GF-D8 (cell line): ENCODE measurements at places on chromosomes 7 and 10.

GRCh38 chr7:127850195-127850594 lies 181.0 kb downstream of the LRRC4 start:
- no peak for DNase-seq

DNA sequence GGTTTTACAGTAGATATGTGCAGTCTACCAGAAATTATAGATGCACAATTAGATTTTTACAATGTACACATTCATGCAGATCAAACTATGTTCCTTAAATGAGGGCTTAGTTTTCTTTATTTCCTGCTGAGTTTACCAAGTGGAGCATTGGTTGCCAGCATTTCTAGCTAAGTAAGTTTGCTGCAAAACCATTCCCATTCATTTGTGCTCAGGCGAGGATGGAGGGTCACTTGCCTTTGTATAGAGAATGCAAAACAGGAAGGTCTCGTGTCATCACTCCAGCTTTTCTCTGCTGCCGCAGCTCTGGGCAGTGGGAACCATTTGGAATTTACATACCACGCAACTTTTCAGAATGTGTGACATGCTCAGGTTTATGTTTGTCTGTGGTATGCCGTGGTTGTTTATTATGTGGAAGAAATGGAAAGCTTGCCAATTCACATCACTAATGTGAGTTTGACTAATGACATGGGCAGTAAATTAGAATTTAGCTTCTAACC lies 198.6 kb downstream of the TRIL start:
- no peak for DNase-seq

DNA sequence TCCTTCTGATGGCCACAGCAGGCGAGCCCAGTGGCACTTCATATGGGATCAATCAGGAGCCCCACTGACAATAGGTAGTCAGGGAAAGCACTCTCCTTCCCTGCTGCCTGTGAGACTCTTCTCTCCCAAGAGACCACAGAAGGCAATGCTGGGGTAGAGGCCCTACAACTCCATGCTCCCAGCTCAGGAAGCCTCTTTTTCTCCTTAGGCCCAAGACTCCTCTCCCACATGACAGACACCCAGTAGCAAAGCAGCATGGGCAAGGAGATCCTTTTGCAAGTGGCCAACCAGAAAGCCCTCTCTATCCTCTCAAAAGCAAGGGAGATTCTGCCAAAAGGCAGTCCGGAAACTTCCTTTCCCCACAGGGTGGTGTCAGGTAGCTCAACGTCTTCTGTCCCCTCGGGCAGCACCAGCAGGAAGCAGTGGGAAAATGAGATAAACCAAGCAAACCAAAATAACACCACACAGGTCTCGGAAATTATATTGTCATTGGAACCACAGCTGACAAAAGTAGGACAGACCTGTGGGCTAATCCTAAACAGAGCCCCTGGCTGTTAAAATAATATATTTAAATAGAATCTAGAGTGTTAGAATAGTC lies 172.7 kb upstream of the GDF10 start:
- no peak for DNase-seq

DNA sequence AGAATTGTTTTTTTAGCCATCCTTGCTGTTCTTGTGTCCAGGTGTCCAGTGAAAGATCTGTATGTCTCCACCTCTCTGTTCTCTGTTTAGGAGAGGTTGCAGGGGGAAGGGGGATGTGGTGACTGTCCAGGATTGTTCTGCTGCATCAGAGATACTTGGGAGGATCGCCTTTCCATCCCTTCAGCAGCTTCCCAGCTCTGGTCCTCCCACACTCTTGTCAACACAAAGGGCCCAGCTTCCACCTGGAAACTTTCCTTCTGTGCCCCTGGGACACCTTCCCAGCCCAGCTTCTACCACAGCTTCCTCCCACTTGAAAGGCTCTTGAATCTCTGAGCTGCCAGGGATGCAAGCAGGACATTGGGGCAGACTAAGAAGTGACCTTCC lies 82.0 kb upstream of the SLF2 start:
- no peak for DNase-seq

DNA sequence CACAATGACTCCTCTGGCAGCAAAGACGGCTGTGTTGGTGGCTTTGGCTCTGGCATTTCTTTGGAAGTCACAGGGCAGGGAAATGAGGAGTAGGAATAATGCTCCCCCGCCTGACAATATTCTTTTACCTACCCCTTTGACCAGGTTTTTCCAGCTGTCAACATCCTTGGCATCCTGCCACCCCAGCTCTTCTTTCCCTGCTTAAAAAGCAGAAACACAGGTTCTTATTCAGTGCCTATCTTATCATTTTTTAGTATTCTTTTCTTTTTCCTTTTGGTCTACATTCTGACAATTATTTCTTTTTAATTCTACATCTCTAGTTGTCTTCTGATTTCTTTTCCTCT lies 97.7 kb downstream of the CREB5 start:
- no peak for DNase-seq
